ENCODE measurements at places on chromosomes 3 and 15. TPM values are rescaled to one million over a fixed set of nuclear protein-coding genes. Genes with fewer than 3 reads are reported as not detected.

DNA sequence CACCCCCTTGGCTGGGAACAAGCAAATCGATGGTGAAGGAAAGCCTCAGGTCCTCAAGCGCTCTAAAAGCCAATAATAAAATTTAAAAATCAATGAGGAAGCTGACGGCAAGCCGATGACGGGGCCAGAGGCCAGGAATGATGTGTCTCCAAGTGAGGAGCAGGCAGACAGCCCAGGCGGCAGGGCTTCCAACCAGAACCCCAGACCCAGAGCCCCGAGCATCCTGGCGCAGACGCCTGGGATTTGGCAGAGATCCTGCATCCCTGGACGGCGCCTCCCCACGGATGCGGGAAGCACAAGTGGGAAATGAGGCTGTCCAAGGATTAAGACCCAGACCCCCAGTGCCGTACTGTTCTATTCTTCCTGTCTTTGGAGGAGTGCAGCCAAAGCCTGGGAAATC lies 123.0 kb upstream of the PROK2 start:
- peak; percentile 50 for DNase-seq
- no peak overlapping the region for H3K4me3 ChIP-seq
- peaks cover 14% of the 10 kb centered on the region for H3K4me1 ChIP-seq
- H3K27ac ChIP-seq: no peak overlapping the region
- no peaks in the 10 kb centered on the region for H3K36me3 ChIP-seq

- peaks cover 3% of the 10 kb centered on the region for H3K27me3 ChIP-seq
- H3K4me1 ChIP-seq: peaks cover 2% of the 10 kb centered on the region
- no peak overlapping the region for H3K4me3 ChIP-seq
- no peaks in the 10 kb centered on the region for H3K36me3 ChIP-seq
- no peak overlapping the region for H3K27ac ChIP-seq
- no peak for DNase-seq
These were observed 163.1 kb downstream of the CHL1 start for GRCh38 chr3:359672-360071.

- H3K27me3 ChIP-seq: no peaks in the 10 kb centered on the region
- H3K27ac ChIP-seq: peak overlapping the region; percentile 85
- peak overlapping the region; percentile 74 for H3K4me3 ChIP-seq
- H3K36me3 ChIP-seq: peaks cover 49% of the 10 kb centered on the region
- peak; percentile 10 for DNase-seq
These were observed 2.5 kb downstream of the HYAL2 start for GRCh38 chr3:50319894-50320625.

- peaks cover 2% of the 10 kb centered on the region for H3K27me3 ChIP-seq
- no peak overlapping the region for H3K27ac ChIP-seq
- H3K4me3 ChIP-seq: no peak overlapping the region
- no peak for DNase-seq
These were observed 24.5 kb upstream of the LYZL4 start for GRCh38 chr3:42434777-42435380.

DNA sequence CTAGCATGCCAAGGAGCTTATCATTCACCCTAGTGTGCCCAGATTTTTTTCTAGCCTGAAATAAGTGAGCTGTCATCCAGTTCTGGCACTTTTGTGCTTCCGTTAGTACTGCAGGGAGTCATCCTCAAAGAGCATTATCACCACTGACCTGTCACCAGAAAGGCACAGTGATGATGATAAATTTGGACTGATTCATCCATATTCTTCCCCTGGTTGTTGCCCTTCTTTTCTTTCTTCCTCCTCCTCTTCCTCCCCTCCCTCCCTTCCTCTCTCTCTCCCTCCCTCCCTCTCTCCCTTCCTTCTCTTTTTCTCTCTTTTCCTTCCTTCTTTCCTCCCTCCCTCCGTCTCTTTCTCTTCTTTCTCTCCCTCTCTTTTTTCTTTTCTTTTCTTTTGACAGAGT lies 21.3 kb downstream of the SLC35G2 start:
- no peak overlapping the region for H3K4me3 ChIP-seq
- peaks cover 2% of the 10 kb centered on the region for H3K36me3 ChIP-seq
- H3K27me3 ChIP-seq: no peaks in the 10 kb centered on the region
- no peaks in the 10 kb centered on the region for H3K4me1 ChIP-seq
- no peak for DNase-seq

- H3K4me3 ChIP-seq: no peak overlapping the region
- H3K4me1 ChIP-seq: no peaks in the 10 kb centered on the region
- no peaks in the 10 kb centered on the region for H3K27me3 ChIP-seq
- H3K27ac ChIP-seq: no peak overlapping the region
- no peak for DNase-seq
These were observed 783.6 kb downstream of the PDCD6IP start for GRCh38 chr3:34582055-34582454.

- H3K4me3 ChIP-seq: peak overlapping the region; percentile 68
- H3K4me1 ChIP-seq: peaks cover 13% of the 10 kb centered on the region
- peak; percentile 73 for DNase-seq
- no peaks in the 10 kb centered on the region for H3K27me3 ChIP-seq
- H3K36me3 ChIP-seq: peaks cover 7% of the 10 kb centered on the region
These were observed 868 bp upstream of the TMEM87A start for GRCh38 chr15:42273900-42274701.

DNA sequence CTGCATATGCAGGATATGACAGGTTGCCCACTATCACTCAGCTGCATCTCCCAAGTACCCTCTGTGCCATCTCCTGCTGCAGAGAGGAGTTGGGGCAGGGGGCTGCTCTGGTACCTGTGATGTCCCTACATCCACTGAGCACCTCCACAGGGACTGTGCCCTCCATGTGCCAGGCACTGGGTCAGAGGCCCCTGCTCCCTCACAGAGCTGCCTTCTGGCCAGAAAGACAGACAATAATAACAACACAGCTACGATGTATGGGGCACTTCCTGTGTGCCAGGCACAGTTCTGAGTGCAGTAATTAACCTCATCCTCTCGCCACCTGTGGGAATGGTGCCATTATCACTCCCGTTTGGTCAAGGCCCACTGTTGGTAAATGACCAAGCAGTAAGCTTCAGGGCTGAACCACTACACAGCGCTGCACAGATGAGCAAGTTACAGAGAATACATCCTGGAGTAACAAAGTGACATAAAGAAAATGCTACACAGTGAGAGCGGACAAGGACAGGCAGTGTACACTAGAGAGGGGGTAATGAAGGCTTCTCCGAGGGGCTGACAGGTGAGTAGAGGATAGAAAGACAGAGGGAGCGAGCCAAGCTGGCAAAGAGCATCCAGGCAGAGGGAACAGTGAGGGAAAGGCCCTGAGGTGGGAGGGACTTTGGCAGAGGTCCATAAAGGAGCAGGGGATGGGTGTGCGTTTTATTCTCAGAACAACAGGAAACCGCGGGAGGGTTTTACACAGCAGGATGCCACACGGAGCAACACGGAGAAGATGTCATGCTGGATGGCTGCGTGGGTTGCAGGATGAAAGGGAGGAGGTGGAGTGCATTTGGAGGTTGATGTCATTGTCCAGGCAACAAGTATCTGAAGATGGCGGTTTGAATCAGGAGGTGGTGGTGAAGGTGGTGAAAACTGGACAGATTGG lies 13.6 kb downstream of the WNT7A start:
- peaks cover 32% of the 10 kb centered on the region for H3K27me3 ChIP-seq
- H3K4me1 ChIP-seq: no peaks in the 10 kb centered on the region
- no peak for DNase-seq
- no peak overlapping the region for H3K4me3 ChIP-seq
- no peaks in the 10 kb centered on the region for H3K36me3 ChIP-seq

GRCh38 chr15:68587769-68588385 lies 9.1 kb downstream of the CORO2B start:
- H3K4me3 ChIP-seq: no peak overlapping the region
- DNase-seq: no peak
- H3K27me3 ChIP-seq: no peaks in the 10 kb centered on the region
- H3K36me3 ChIP-seq: no peaks in the 10 kb centered on the region
- peaks cover 37% of the 10 kb centered on the region for H3K4me1 ChIP-seq
- H3K27ac ChIP-seq: no peak overlapping the region

GRCh38 chr3:194395778-194396538 lies 3.1 kb downstream of the GP5 start:
- H3K27ac ChIP-seq: no peak overlapping the region
- peaks cover 42% of the 10 kb centered on the region for H3K27me3 ChIP-seq
- peaks cover 22% of the 10 kb centered on the region for H3K4me1 ChIP-seq
- DNase-seq: peak; percentile 91
- peak overlapping the region; percentile 10 for H3K4me3 ChIP-seq

DNA sequence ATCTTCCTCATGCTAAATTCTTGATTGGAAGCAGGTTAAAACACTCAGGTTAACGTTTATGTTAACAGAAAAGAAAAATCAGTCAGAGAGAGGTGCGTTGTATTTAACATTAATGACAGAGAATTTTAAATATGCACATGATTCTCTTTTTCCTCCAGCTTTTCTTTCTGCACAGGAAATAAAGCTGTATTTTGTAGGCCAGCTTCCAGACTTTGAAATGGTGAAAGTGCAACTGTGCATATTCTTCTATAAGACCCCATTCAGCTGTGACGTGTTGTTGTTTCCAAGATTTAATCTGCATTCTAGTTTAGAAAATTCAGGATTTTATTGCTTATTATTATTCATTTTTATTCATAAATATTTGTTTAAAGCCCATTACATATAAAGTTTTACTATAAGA lies 11.8 kb downstream of the MBNL1 start:
- H3K36me3 ChIP-seq: no peaks in the 10 kb centered on the region
- no peak overlapping the region for H3K4me3 ChIP-seq
- peaks cover 6% of the 10 kb centered on the region for H3K4me1 ChIP-seq
- H3K27me3 ChIP-seq: no peaks in the 10 kb centered on the region
- H3K27ac ChIP-seq: no peak overlapping the region

- no peak for DNase-seq
- no peak overlapping the region for H3K27ac ChIP-seq
- no peak overlapping the region for H3K4me3 ChIP-seq
- H3K27me3 ChIP-seq: peaks cover 12% of the 10 kb centered on the region
These were observed 260.9 kb upstream of the HES1 start for GRCh38 chr3:193874997-193875593.

GRCh38 chr15:74045636-74046274 lies 36.6 kb downstream of the GOLGA6A start:
- peaks cover 51% of the 10 kb centered on the region for H3K4me1 ChIP-seq
- H3K36me3 ChIP-seq: peaks cover 25% of the 10 kb centered on the region
- no peak overlapping the region for H3K4me3 ChIP-seq
- no peak overlapping the region for H3K27ac ChIP-seq
- DNase-seq: no peak
- no peaks in the 10 kb centered on the region for H3K27me3 ChIP-seq

DNA sequence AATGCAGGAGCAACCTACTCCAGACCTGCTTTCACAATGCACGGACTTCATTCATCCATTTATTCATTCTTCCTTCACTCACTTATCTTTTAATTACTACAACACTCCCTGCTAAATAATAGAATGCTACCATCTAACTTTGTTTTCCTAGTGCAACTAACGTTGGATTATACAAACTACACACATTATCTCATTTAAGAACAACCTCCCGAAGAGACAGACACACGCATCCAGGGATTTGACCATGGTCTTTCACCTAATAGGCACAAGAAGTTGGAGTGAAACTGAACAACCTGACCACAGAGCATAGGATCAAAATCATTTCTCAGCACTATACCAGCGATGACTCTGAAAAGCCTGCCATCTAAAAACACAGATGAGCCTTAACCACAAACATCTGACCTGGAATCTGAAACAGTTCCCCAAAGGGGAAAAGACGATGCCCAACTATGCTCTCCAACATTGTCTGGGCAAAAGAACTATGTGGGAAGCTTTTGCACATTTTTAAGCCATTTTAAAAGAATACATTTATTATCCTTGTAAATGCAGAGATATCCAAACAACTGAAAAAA lies 21.0 kb downstream of the ZNF385D start:
- DNase-seq: no peak
- H3K27me3 ChIP-seq: no peaks in the 10 kb centered on the region
- H3K4me3 ChIP-seq: no peak overlapping the region
- no peak overlapping the region for H3K27ac ChIP-seq
- no peaks in the 10 kb centered on the region for H3K4me1 ChIP-seq

DNA sequence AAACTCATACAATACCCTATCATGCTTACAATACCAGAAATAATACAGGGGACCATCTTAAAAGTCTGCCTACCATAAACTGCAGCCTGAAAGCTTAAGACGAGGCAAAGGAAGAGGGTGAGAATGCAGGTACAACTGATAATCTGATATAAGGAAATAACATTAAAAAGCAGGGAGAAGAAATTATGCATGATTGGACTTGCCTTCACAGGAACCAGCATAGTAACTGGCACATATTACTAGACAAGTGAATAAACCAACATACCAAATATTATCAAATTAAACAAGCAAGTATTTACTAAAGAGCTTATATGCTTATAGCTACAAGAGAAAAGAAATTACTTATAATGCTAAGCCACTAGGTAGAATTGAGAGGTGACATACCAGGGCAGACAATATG lies 18.7 kb downstream of the ANKRD28 start:
- H3K4me1 ChIP-seq: no peaks in the 10 kb centered on the region
- no peak for DNase-seq
- no peak overlapping the region for H3K27ac ChIP-seq
- H3K4me3 ChIP-seq: no peak overlapping the region
- no peaks in the 10 kb centered on the region for H3K36me3 ChIP-seq

DNA sequence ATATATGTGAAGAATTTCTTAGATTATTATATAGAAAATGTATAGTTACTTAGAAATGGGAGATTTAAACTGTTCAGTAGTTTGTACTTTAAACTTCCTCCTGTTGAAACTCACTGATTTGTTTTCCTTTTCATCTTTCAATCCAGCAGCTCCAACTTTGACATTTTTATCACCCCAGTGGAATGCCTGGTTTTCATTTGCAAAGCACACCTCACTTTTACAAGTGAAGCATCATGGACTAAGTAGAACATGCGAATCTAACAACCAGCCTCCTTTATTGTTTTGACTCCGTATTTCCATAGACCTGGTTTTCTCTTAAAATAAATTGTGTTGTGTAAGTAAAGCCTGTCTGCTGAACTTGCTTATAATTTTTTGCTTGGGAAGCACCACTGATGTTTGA lies 97.8 kb upstream of the ROBO2 start:
- H3K27me3 ChIP-seq: no peaks in the 10 kb centered on the region
- H3K4me1 ChIP-seq: no peaks in the 10 kb centered on the region
- no peaks in the 10 kb centered on the region for H3K36me3 ChIP-seq
- H3K4me3 ChIP-seq: no peak overlapping the region
- no peak overlapping the region for H3K27ac ChIP-seq
- DNase-seq: no peak

Gene SNRPA1
- total RNA-seq: 14.9 TPM

Gene SST
- total RNA-seq: not detected

Gene IGF2BP2
- total RNA-seq: 32.6 TPM

Gene KBTBD13
- total RNA-seq: 1.6 TPM

Gene SERINC4
- total RNA-seq: 0.18 TPM

Gene GOLGA8Q
- total RNA-seq: 0.75 TPM

Gene CCDC191
- total RNA-seq: 2.3 TPM

Gene MYL3
- 107 TPM for total RNA-seq

All from muscle of leg (tissue), 16 donors.